NCI-H446 treated with DMSO at 0.1 percent for 48 hours (cell line): ENCODE measurements at places on chromosomes 16 and 17.

- DNase-seq = no peak
These were observed 445 bp upstream of the DBNDD1 start for GRCh38 chr16:90019543-90020259.

DNA sequence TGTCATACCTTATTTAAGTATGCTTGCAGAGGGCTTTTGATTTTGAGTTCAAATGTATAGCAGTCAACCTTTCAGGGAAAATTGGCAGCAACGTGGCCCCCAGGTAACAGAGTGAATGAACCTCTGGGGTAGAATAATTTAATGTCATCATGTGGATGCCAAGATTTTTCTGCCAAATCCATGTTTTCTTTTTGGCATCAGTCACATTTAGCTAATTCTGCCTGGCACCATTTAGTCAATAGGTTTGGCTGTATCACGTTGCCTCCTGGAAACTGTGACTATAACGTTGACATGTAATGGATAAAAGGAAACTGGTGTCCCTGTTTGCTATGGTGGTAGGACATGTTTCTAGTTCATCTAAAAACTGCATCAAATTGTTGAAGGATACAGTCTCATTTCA, 115.5 kb downstream of the HS3ST2 start:
- DNase-seq = no peak

GRCh38 chr17:82252511-82253178, 20.9 kb downstream of the CSNK1D start:
- DNase-seq = no peak

DNA sequence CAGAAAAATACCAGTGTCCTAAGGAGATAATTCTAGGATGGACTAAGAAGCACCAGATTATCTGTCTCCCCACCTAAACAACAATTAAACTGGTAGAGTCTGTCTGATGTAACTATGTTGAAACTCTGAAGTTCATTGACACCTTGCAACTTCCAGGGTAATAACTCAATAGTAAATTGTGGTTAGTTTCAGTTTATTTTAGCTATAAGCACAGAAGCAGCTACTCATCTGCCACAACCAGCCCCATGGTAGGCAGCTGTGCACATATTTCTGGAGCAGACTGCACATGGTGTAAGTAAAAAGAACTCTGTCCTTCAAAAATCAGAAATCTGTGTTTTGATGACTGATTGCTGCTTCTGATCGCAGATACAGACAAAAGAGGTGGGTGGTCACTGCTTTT, 852.1 kb downstream of the CDH11 start:
- DNase-seq = no peak

GRCh38 chr16:70706948-70707465, 21.2 kb upstream of the MTSS2 start:
- DNase-seq = no peak

- DNase-seq = no peak
These were observed 38.9 kb upstream of the NDRG4 start for GRCh38 chr16:58461056-58461455.

GRCh38 chr16:64892835-64893785, 228.8 kb downstream of the CDH11 start:
- DNase-seq = no peak

DNA sequence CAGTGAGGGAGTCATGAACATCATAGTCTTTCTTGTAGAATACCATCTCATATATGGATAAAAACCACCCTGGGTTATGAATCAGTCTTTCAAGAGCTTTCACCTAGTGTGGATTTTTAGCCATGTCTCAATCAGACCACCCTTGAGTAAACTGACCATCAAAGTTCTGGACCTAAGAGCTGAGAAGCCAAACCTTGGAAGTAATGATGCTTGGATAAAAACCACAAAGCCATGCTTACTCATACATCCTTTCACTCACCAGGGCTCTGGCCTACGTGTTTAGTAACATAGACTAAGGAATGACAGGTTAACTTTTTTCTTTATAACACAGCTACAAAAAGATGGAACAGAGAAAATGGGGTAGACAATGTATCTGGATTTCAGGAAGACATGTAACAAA, 167.2 kb downstream of the STX8 start:
- no peak for DNase-seq

- DNase-seq = no peak
These were observed 5.0 kb downstream of the TAOK2 start for GRCh38 chr16:29978564-29979270.

DNA sequence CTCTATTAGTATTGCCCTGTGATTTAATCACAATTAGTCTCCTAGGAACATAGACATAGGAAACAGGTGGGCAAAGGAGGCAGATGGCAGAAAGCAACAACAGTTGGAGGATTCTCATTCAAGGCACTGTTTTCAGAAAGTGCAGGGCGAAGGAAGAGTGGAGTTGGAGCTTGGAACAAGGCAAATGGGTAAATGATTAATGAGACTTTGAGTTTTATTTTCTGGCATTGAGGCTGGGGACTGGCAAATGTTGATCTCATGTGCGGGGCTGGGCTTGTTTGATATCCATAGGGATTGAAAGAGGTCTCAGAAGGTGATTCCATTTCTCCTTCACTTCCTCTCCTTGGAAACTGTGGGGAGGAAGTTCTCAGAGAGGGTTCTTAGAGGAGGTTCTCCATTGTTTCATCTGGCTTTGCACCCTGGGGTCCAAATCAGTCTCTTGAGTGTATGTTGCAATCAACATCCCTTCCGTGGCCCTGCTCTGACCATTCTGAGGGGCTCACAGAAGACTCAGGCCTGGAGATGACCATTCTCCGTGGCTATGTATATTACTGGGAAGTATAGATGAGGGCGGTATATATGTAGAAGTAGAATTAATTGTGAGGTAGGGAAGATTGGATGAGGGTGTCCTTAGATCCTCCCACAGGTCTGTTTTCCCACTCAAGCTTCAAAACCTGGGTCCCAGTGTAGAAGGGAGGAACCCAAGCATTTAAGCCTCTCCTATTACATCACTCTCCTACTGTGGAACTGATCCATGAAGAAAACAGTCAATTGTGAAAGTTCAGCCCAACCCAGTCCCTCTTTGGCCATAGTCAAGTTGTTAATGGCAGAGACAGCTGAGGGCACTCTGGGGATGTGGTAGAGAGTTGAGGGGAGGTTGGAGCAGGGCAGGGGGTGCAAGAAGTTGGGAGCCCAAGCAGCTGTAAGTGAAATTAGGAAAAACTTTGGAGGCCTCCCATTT, 36.5 kb upstream of the SRSF1 start:
- no peak for DNase-seq

DNA sequence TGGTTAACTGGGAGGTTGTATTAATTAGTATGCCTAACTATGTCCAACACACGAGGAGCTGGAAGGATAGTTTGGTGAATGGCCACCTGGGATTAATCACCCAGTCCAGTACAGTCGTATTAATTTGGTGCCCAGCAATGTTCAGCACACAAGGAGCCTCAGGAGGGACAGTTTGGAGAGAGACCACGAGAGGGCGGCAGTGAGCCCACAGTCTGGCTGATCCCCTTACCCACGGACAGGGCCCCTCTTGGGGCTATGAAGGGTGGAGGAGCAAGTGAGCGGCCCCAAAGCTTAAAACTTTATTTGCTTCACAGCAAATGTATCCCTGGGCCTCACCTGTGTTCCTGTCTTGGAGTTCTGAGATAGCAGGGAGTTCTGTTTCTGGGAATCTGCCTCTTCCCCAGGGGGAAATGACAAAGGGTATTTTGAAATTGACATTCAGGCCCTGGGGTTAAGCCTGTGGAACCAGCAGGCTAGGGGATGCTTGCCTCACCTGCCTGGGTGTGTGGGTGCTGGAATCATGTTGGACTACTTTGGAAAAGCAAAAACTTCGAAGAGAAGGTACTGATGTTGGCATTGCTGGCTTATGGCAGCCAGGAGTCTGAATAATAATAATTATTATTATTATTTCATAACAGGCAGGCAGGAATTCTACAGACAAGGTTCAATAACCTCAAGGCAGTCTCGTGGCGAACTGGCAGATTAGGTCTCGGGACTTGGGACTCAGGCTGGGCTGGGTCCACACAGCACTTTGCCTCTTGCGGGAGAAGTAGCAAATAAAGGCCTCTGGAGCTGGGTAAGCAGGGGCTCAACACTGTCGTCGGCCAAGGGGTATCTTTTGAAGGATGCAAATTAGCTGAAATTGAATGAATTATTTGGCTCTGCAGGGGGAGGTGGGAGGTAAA, 227.6 kb upstream of the ASIC2 start:
- no peak for DNase-seq

GRCh38 chr17:72862276-72862999, 230.1 kb downstream of the SLC39A11 start:
- DNase-seq = no peak

- DNase-seq = no peak
These were observed 167.1 kb downstream of the HAPSTR1 start for GRCh38 chr16:9258423-9259051.

- DNase-seq = no peak
These were observed 2.5 kb upstream of the ABCC12 start for GRCh38 chr16:48158296-48158695.

DNA sequence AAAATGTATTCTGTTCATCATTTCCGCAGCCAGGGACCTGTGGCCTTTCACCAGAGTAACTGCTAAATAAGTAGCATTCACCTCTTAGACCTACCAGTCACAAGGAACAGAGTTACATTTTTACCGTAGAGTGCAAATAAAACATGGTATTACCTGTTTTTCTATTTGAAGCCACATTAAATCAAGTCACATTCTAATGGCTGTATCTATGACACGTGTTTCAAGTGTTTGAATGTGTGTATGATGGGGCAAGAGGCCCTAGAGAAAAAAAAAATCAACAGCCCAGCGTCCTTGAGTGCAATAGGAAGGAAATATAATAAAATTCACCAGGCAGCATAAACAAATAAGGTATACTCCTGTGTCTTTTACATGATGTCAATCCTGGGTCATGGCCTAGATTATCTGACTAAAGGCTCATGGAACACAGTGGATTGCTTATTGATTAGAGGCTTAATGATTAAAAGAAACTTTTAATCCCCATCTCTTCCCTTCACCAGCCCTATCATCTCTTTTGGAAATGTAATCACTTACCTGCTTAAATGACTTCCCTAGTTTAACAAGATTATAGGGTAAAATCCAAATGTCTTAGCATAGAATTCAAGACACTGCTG, 168.7 kb upstream of the CDH5 start:
- no peak for DNase-seq

- no peak for DNase-seq
These were observed 7.7 kb downstream of the CCL16 start for GRCh38 chr17:35973333-35974260.
